ENCODE measurements at places on chromosomes 2 and 18. TPM values are rescaled to one million over a fixed set of nuclear protein-coding genes. Genes with fewer than 3 reads are reported as not detected.

DNA sequence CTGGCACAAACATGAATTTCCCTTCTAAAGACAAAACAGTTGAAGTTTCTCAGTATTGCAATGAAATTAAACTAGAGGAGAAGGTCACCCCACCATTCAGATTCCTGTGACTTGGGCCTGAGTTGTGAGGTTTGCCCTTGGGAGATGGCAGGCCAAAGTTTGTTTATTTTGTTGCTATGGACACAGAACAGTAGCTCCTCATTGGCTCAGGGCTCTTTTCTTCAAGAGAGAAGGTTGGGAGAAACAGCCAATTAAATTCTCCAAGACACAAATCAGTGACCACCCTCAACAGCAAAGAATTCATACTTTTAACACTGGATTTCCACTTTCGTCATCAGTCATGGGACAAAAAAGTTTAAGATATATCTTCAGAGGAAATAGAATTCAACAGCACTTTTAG, at the start of gene FLACC1:
Gene FLACC1 (minus strand): TSS at position 125 of the 400 bp plus-strand sequence. CDS start 5,941 bp downstream, outside the sequence.
- DNase-seq, result no peak

GRCh38 chr2:67462738-67463496, 65.8 kb downstream of the ETAA1 start:
- DNase-seq, result no peak

DNA sequence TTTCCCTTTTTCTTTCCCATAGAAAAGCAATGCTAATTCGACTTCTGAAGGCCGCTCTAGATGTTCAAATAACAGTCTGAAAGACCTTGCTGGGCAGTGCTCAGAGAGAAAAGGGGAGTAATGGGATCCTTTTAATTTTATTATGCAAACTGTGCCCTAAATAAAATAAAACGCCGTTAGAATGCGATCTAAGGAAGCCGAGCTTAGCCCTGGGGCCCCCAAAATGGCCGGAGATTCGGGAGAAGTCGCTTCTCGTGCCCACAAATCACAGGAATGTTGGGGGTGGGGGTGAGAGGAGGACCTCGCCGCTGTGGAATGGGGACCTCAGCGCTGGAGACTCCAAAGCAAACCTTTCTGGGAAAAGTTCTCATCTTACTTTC, 8.4 kb upstream of the POU3F3 start:
- no peak for DNase-seq

GRCh38 chr2:240618776-240619175, 6.5 kb upstream of the GPR35 start:
- peak; percentile 51 for DNase-seq

- DNase-seq, result no peak
Observed at GRCh38 chr2:233338812-233339368, 15.4 kb upstream of the DGKD start.

- DNase-seq, result no peak
Observed at GRCh38 chr2:155218945-155219344, 520.5 kb downstream of the KCNJ3 start.

DNA sequence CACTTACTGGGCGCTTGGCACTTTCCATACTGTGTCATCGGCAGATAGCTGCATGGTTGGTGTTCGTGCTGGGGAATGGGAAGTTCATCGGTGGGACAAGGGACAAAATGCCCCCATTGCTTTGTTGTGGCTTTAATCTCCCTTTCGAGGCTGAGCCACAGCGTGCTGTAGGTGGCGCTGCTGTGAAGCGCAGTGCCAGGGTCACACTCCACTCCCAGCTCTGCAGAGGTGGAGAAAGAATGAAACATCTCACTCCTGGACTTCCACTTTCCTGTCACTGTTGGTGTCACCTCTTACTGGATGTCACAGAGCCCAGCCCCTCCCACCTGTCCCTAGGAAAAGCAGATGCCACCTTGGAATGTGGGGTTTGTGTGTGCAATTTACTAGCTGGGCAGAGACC, 8.7 kb downstream of the TYMS start:
- DNase-seq, result no peak

DNA sequence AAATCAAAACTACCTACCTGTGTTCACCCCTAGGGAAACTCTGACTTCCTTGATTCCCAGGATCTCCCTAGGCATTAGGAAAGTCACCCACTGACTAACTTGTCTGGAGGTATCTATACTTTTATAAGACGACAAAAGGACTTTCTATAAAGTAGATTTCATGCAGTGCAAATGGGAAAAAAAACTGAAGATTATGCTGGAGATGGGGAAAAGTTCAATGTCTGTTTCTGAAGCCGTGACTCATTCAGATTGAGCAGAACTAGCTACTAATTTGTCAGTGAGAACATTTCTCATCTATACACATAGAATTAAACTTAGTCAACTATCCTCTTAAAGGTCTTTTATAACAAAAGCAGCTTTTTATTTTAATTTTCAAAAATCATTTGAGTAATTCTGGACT, 6.0 kb downstream of the SEPTIN10 start:
- no peak for DNase-seq

GRCh38 chr18:10002280-10002679, 88.5 kb downstream of the VAPA start:
- no peak for DNase-seq

DNA sequence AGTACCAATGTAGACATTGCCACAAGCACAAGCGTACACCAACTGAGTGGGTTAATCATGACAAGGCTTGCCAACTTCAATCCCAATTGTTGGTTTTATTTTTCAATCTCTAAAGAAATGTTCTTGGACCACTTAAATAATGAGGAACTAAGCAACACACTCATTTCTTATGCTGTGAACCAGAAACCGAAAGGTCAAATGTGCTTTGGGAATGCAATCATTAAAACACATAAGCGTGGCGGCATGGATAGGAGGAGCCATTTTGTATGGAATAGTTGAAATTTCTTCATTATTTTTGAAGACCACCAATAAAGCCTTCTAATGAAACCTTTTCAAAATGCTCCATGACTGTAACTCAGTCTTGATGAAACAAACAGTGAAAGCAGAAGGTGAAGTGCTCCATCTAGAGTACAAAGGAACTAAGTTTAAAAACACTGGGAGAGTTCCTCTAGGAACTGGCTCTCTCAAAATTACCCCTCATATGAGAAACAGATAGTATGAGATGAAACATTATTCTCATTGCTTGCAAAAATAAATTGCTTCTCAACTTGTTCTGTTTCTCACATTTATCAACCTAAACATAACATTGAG, 113.2 kb upstream of the CHST9 start:
- no peak for DNase-seq

- DNase-seq, result no peak
Observed at GRCh38 chr2:152440049-152440448, 105.1 kb downstream of the FMNL2 start.

GRCh38 chr18:47975105-47975504, 44.6 kb upstream of the SMAD2 start:
- no peak for DNase-seq

- no peak for DNase-seq
Observed at GRCh38 chr2:6960659-6961058, 43.4 kb downstream of the RNF144A start.

DNA sequence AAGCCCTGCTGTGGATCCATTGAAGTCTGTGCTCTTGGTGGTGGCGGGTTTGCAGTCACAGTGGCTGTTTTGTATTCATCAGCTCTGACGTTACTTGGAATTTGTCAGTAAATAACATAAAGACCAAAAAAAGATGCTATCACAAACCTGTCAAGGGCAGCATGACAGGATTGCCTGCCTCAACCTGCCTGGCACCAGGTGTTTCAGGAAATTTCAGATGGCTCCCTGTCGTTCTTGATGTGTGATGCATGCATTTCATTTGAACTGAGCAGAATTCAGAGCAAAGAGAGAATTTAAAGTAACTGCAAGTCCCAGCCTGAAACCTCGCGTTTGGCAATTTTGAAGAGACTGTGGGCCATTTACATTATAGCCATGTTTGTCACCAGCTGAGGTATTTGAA, 50.3 kb upstream of the EPC2 start:
- no peak for DNase-seq

DNA sequence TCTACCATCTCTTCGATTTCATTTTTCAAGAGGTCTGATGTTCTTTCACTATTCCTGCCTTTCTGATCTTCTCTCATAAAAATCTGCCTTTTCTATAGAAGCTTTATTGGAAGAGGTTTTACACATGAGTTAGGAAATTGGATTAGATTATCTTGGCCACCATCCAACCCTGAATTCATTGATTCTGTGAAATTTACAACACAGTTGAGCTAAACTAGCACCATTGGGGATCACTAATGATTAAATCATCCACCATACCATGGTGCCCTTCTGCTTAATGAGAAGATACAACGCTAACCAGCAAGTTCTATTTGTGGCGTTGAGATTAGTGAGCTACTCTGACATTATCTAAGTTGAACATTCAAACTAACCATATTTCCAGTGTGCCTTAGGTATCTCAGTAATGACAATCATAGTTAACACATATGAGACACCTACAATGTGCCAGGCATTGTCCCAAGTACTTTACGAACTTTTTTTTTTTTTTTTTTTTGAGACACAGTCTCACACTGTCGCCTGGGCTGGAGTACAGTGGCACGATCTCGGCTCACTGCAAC, 17.3 kb upstream of the LBH start:
- DNase-seq, result no peak

DNA sequence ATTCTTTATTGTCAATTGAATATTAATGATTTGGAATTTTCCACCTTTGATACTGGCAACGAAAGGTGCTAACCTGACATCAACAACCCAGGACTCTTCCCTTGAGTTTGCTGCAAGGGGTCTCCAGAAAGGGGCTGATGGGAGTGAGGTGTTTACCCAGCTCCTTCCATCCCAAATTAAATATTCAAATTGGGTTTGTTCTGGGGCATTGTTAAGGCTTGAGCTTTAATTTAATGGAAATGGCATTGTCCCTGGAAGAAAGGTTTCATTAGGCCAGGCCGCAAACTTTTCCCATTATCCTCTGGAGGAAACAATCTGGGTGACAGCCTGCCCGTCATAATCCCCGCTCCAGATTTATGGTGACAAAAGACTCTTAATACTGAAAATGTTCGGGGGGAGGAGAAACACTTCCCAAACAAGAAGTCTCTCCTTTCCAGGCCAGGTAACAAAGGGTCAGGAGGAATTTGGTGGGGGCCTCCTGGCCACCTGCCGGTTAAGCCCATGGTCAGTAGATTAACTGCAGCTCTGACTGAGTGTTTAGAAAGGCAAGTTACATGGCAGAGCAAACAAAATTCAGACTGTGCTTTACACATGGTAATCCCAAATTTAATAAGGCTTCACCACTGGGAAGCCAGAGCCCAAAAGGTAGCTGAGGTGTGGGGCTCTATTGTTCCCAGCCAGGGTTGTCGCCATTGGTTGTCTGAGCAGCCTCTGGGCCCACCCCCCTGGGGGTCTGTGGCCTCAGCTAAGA, 151.4 kb upstream of the SIX3 start:
- DNase-seq, result no peak

DNA sequence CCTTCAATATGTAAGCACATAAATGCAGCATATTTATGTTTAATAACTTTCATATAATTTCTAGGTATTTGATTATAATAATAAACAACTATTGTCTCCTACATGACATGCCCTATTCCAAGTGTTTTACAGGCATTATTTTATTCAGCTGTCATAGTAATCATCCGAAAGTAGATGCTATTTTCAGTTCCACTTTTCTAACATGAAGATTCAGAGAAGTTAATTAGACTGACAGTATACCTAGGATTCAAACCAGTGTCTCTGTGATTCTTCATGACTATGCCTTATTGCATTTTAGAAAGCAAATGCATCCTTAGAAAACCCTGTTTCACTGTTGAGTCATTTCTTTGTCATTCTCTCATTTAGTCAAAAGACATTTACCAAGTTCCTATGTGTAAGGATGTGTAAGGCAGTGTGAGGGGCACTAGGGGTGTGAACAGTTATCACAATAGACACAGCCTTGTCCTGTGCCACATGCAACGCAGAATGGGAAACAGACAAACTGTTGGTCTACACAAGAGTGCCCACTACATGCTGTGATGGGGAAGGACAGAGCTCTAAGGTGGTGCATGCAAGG, 79.8 kb downstream of the DTNA start:
- DNase-seq, result no peak

DNA sequence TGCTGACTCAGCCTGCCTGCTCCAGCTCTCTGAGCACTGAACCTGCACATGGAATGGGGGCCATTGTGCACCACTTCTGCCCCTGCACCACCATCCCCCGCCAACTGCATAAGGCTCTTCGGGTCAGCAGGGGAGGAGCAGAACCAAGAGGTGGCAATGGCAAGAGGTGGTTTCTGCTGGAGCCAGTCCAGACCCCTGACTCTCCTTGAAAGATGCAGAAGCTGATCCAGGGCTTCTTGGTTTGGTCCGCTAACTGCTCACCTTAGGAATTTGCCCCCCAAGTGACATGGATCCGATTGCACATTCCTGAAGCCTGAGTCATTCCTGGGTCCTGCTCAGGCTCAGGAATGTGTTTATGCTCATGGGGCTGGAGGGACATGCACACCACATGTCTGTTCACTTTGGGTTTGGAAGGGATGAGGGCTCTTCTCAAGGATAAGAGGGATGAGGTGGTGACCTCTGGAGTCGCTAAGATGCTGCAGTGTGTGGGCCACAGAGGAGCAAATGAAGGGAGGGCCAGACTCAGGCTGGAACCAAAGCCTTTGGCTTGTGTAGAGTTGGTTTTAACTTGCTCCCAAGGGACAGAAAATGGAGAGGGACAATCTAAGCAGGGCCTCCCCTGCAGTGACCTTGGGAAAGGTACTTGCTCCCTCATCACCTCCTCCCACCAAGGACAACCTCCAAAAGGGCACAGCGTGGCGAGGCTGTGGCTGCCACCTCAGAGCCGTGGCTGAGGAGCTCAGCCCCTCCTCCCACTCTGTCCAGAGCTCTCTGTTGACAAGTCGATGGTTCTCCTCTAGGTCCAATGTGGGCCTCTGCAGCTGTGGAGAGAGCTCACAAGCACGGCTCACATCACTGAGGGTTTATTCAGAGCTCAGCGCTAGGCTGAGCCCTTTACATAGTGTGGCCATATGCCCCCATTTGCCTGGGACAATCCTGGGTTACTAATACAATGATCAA, 66.2 kb downstream of the HS1BP3 start:
- DNase-seq, result no peak

DNA sequence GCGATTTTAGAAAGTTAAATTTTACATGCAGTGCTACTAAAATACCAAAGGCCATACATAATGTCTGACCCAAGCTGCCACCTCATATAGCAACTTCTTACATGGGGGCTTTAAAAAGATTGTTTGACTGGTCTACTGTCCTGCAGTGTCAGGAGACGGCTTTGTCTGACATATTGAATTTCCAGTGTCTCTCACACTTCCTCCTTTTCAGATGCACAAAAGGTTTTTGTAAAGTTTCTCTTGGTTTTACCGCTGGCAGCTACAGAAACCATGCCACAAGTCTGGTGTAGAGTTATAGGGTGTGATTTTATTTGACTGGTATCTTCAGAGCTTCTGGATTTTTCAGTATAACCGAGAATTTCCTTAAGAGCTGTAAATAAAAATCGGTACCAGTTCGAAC, 1.1 kb upstream of the ASAP2 start:
- DNase-seq, result no peak

D2HGDH gene
- total RNA-seq, result 29.4 TPM

ITGB6 gene
- 65.2 TPM for total RNA-seq

GKN1 gene
- not detected for total RNA-seq

CHRNG gene
- total RNA-seq, result not detected

PRSS56 gene
- not detected for total RNA-seq

MYCN gene
- 0.68 TPM for total RNA-seq

MAP3K19 gene
- total RNA-seq, result 7.2 TPM

UGT1A5 gene
- 0.27 TPM for total RNA-seq
